AG08396 (cell line): ENCODE measurements at places on chromosomes 5 and 9.
A peak's percentile ranks its signal among the peaks of the same experiment; 100 is the strongest.

DNA sequence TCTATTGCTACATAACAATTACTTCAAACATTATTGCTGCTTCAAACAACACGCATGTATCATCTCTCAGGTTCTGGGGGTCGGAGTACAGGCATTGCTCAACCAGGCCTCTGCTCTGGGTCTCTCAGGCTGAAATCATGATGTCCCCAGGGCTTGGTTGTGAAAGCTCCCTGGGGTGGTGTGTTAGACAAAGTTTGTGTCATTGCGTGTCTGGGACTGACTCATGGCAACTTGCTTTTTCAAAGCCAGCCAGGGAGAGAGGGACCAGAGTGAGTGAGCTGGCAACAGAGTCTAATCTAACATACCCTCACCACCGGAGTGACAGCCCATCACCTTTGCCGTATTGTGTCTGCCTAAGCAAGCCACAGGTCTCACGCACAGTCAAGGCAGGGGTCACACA is 259.2 kb upstream of the NFIL3 start:
- no peak for DNase-seq

DNA sequence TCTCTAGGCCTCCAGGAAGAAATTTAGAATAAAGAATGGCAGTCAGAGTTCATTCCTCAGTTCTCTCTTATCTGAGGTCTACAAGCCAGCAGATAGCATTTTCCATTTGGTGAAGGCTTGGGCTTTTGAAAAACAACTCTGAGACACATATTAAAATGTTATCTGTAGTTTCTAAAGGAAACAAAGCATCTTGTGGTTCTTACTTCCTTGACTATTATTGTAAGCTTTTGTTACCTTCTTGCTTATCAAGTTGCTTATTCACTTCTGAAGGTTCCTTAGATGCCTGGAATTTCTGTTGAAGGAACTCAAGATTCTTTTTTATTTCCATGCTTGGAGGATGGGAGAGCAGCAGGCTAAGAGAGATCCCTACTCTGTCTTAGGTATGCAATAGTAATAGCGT is 79.2 kb upstream of the MRPS30 start:
- no peak for DNase-seq

- DNase-seq = no peak
These were observed 471.9 kb upstream of the RGMB start for GRCh38 chr5:98301547-98301946.

DNA sequence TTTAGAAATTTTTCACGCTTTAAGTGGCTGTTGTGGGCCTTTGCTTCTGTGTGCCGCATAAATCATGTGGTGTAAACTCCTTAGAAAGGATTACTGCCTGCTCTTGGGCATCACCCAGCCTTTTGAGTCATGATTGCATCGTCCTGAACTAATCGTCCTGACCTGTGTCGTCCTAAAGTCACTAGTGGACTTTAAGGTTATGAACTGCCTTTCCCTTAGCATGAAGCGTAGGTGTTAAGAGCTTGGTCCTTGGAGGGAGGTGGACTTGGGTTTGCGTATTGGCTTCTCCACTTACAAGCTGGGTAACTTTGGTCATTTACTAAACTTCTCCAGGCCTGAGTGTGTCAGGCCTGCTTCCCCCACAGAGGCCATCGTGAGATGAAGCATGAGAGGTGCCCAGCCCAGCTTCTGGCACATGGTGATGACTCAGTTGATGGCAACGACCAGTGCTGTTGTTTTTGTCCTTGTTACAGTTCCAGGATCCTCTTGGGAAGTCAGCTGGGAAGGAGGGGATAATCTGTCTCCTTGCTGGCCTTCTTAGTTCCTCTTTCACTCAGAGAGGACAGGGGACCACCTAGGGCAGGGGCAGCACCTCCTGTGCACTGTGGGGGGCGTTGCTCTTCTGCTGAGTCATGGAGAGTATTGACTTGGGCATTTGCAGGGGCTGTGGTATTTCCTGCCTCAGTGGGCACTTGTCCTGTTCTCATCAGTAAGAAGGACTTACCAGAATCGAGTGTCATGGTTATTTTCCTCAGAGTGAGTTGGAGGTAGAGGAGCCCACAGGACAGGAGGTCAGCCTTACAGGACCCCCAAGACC is 54.2 kb upstream of the NCS1 start:
- DNase-seq = peak; percentile 55

- DNase-seq = no peak
These were observed 12.6 kb downstream of the LMBRD2 start for GRCh38 chr5:36138900-36139683.

- no peak for DNase-seq
These were observed 262.9 kb downstream of the AGTPBP1 start for GRCh38 chr9:85478847-85479246.

- DNase-seq = peak; percentile 27
These were observed 44.3 kb downstream of the FOXB2 start for GRCh38 chr9:77063645-77064285.

GRCh38 chr9:105146677-105147076 is 97.8 kb upstream of the SLC44A1 start:
- DNase-seq = no peak

GRCh38 chr5:115818821-115819220 is 2.4 kb upstream of the CDO1 start:
- DNase-seq = no peak

DNA sequence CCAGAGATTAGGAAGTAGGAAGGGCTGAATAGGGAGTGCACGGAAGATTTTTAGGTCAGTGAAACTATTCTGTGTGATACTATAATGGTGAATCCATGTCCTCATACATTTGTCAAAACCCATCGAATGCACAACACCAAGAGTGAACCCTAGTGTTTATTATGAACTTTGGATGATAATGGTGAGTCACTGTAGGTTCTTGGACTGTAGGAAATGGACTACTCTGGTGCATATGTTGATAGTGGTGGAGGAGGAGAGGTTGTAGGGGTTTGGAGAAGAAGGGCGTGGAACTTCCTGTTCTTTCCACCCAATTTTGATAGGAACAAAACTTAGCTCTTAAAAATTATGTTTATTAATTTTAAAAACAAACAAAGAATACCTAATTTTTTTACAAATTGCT is 14.3 kb downstream of the CTSL start:
- no peak for DNase-seq

GRCh38 chr9:124470726-124471125 is 20.5 kb downstream of the ADGRD2 start:
- DNase-seq = no peak

DNA sequence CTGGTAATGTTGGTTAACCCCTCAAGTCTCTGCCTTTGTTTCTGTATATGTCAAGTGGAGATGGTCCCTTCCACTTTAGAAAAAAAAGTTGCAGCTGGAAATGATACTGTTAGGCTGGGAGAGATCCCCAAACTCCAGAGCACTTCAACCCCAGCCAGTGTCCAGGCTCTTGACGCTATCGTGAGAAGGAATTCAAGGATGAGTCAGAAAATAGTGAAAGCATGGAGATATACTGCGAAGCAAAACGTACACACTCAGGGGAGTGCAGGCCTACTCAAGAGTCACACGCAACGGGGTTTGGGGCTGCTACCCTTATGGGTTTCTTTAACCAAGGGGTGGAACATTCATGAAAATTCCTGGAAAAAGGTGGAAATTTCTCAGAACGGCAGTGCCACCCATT is 24.9 kb downstream of the KCNV2 start:
- no peak for DNase-seq

- no peak for DNase-seq
These were observed 103.6 kb downstream of the MACIR start for GRCh38 chr5:103362211-103362610.

GRCh38 chr5:69493396-69494133 is 975 bp downstream of the OCLN start:
- DNase-seq = peak; percentile 61

DNA sequence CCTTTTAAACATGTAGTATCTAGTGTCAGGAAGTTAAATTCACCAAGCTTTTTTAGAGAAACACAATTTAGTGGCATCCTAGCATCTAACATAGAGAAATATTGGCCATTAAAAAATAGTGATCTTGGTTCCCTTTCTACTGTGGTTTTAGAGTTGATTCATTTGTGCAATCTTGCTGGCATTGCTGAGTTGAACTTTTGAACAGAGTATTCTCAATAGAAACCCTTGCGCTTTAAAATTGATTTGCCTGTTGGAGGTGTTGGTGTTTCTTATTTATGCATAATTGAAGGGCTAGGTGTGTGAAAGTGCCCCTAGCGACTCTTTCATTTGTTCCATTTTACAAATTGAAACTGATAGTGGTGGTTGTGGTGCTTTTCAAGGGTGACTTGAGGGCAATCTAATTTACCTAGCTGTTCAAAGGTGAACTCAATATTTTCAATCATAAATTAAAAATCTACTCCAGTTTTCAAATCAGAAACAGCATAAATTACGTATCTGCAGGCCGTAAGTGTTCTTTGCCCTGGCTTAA is 73.0 kb upstream of the MPDZ start:
- no peak for DNase-seq

DNA sequence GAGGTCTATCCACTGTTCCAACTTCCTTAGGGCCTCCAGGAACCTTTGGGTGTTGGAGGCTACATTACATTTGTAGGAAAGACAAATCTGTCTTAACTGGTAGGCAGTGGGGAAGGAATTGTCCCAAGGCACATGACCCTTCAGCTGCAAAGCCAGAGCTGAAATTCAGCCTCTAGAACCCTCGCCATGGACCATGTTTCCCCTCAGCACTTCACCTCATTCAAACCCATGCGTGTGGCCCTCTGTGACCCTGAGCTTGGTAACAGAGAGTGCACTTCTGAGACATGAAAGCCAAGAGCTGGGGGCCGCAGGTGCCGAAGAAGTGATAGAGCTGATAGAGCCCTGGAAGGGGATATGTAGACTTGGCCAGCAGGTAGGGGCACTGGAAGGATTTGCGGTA is 17.2 kb downstream of the TNFSF8 start:
- no peak for DNase-seq

DNA sequence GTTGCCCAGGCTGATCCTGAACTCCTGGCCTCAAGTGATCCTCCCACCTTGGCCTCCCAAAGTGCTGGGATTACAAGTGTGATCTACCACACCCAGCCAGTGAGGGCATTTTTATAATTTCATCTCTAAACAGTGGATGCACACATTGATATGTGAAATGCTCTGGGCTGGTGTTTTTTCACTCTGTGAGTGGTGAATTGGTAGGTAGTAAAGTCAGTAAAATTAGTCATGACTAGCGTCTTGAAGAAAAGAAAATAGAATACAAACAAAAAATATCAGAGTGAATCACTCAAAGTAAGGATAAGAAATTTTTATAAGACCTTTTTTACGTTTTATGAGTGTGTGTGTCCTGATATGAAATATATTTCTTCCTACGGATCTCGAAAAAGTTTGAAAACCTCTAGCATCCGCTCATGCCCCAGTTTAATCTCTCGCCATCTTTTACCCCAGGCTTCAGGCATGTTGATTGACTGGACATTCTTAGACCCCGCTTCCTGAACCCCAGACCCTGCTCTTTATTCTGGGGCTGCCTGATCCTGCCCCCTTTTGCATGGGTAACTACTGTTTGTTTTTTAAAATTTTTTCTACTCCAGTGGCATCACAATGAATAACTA is 14.0 kb downstream of the OSTF1 start:
- DNase-seq = no peak

- no peak for DNase-seq
These were observed 11.3 kb upstream of the IL6ST start for GRCh38 chr5:56006094-56006493.

- peak; percentile 64 for DNase-seq
These were observed 21.1 kb downstream of the FAM219A start for GRCh38 chr9:34437006-34437925.

- no peak for DNase-seq
These were observed 22.8 kb downstream of the OSTF1 start for GRCh38 chr9:75111019-75111622.

GRCh38 chr5:66602621-66603020 is 6.4 kb downstream of the MAST4 start:
- DNase-seq = no peak

DNA sequence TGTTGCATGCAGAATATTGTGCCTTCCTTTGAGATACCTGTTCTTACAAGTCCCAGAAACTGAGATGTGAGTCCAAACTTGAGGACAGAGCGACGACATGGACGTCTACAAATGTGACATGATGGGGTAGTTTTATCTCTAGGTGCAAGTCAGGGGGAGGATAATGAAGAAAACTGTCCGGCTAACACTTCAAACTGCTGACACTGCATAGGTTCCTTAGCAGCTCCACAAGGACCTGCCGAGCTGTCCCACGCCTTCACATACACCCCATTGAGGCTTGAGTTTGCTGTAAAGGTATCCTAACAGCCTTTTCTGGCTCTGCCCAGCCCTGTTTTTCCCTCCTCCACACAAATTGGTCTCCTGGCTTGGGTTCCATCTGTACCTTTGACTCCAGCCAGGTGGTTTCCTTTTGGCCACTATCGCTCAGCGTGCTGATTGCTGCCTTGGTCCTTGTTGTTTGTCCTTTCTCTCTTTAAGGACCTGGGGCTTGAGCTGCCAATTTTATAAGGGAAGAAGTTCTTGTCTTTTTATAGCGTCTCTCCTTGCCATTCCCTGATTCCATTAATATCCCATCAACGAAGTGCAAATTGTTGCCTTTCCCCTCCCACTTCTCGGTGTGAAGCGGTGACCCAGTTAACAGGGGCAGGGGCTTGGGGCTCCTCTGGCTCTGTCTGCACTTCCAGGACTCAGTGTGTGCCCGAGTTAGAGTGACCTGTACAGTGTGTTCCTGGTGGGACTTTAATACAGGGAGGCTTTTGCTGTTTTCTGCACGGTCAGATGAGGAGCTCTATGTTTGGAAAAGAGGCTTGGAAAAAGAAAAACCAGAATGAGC is 100.3 kb downstream of the PCSK1 start:
- no peak for DNase-seq

DNA sequence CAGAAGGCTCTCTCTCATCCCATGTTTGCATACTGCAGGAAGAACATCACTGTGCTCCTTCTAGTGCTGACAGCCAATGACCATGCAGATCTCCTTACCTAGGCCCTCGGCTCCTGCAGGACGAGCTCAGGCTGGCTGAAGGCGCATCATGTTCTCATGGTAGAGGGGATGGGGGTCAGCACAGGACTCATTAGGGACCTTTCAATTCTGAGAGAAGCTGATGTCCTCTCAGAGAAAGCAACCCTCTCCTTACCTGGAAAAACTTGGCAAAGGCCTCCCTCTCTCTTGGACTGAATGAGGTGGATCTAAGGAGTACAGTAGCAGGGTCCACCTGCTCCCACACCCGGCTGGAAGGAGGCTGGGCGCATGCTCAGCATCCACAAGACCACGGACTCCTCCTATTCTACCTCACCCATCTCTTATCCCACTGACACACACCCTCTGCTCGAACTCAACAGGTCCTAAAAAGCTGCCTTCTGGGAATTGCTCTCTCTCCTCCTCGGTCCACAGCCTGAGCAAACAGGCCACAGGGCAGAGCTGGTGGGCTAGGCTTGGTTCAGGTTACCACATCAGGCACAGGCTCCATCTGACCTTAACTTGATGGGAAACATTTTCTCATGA is 2.9 kb downstream of the IPPK start:
- no peak for DNase-seq
